ENCODE measurements at places on chromosomes 11 and 22.

GRCh38 chr11:75644946-75645345 lies 23.9 kb downstream of the MAP6 start:
- DNase-seq: no peak

GRCh38 chr11:13923716-13924650 lies 38.5 kb upstream of the SPON1 start:
- no peak for DNase-seq

DNA sequence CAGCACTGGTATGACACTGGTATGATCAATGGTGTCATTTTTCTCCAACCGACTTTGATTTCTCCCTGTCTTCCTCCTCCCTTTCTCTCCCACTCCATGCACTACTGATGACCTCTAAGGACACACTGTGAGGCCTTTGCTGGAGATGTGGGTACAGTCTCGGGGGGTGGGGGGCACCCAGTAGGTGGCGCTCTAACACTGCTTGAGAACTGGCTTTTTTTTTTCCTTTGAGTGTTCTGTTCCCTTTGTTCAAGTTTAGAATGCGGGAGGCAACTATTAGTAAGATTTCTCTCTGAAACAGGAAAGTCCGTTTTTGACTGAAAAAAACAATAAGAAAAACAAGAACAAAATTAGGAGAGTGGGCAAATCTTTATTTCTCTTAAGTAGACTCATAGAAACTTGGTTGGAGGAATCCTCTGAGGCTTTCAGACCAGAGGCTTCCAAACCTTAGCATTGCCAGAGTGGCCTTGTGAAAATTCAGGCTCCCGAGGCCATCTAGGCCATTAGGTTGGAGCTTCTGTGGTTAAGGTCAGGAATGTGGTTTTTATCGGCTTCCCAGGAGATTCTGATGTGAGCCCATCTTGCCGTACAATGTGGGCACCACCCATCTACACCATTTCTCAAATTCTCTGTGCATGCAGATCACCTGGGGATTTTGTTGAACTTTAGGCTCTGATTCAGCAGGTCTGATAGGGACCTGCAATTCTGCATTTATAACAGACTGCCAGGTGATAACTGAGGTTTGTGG lies 43.2 kb downstream of the PANX1 start:
- peak; percentile 5 for DNase-seq

DNA sequence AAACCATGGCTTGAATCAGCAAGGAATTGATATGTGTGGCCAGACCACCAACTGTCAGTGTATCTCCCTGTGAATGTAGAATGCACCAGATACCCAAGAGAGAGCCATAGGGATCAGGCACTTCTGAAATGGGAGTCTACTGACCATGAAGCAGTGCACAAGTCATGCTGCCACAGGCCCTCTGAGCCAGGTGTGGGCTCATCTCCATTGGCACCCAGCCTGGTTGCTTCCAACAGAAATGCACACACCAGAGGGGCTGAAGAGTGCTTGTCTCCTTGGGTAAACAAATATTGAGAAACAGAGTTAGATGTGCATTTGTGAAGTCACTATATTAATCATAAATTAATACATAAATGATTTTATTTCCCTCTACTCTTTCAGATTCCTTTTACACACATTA lies 28.4 kb upstream of the PANX1 start:
- no peak for DNase-seq

DNA sequence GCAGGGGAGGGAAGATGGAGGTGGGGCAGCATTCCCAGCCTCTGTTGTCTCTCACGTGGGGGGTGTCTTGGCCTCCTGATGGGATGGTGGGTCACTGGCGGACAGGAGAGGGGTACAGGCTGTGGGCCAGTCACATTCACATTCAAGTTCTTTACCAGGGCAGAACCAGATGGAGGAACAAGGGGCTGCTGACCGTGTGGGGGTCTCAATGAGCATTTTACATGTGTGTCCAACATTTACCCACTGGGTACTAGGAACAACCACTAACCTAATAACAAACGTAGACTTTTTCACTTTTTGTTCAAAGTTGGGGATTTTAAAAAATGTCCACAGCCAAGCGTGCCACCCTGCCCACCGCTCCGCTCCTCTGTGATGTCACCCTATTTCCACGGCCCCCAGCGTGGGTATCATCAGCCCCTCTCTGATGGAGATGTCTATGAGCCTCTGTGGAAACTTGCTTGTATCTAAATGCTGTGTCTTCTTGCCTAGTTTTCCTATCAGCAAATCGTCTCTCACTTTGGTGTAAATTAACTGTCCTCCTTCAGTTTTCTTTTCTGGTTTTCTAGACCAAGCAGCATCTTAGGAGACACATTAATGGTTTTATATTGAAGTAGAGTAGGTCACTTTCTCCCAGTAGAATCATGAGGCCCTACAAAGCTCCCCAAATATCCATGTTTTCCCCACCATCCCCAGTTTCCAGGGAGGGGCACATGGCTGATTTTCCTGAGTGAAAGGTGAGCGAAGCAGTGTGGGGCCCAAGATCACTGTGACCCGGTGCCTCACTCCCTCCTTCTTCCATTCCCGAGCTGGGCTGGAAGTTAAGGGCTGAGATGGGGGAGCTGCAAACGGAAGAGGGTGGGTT lies 936.7 kb downstream of the BRD1 start:
- no peak for DNase-seq

GRCh38 chr11:27807596-27807995 lies 107.3 kb upstream of the BDNF start:
- DNase-seq: no peak

All from NCI-H2171 treated with DMSO at 0.1 percent for 48 hours (cell line).